ENCODE measurements at places on chromosomes 7 and 10.

DNA sequence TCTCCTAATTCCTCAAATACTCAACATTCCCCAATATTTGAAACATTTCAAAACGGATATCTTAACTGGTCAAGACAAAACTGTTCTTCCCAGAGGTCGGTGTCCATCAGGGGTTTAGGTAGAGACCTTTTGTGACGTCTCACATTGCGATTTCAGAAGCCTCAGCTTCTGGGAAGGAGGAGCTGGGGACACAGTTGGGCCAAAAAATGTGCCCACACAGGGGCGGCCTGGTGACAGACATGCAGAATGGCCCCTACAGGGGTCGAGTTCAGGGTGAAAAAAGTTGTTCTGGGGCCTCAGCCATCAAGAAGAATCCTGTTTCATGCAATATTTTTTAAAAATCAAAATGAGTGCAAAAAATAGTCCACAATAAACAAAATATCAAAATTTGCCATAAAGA is 108.7 kb upstream of the PFKP start:
- no peak for DNase-seq

DNA sequence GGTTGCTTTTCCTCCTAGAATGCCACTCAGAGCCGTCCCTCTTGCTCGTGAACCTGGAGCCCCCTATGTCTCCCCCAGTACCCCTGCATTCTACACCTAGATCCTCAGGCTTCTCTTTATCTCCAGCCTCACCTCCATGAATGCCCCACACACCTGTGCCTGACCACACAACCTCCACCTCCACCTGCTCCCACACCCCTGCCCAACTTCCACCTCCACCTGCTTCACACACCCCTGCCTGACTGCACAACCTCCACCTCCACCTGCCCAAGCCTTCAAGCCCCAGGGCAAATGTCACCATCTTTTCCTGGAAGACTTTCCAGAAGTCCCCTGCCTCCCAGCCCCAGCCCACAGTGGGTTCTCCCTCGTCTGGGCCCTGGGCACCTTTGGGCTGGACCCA is 6.9 kb upstream of the LFNG start:
- no peak for DNase-seq

DNA sequence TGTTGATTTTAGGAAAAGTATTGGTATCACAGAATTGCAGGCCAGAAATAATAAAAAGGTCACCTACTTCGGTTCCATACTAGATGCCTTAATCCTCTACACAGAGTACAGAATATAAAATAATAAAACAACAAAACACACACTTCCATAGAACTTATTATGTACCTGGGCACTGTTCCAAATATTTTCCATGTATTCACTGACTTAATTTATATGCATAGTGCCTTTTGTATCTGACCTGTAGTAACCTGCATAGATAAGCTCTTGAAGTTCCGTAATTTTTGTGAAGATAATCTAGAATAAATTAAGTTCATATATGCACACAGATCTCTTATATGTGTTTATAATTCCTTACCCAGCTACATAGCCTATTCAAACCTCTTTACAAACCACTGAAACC is 78.3 kb downstream of the RAPGEF5 start:
- DNase-seq = no peak

DNA sequence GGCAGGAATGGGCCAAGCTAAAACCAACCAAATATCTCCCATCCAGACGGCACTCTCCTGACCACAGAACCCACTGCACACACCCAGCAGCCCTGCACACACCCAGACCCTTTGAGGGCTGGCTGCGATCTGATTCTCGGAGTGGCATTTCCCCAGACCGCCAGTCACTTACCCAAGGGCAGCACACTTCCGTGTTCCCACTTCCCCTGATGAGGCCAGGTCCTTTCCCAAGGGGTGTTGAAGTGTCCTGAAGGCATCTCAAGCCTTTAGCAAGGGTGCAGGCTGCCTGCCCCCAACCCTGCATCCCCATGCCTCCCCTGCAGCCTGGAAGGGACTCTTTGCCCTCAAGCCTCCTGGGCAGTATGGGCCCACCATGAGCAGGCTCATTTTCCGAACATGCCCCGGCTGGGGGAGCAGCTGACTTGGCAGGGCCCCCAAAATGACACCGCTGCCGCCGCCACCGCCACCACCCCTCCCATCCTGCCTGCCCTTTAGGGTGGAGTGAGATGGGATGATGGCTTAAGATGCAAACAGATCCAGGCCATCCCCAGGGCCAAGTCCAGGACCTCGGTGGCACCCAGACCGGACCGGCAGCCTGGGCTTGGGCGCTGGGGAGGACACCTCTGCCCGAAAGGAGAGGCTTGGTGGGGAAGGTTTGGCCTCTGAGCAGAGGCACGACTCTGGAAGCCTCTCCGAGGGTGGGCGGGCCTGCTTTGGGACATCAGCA is 159.8 kb downstream of the NRF1 start:
- DNase-seq = no peak

GRCh38 chr7:13257661-13258060 is 570.2 kb downstream of the ARL4A start:
- no peak for DNase-seq

- DNase-seq = no peak
Observed at GRCh38 chr7:116772423-116772863, 89.9 kb upstream of the CAPZA2 start.

- no peak for DNase-seq
Observed at GRCh38 chr7:140059273-140060242, 3.2 kb downstream of the PARP12 start.

DNA sequence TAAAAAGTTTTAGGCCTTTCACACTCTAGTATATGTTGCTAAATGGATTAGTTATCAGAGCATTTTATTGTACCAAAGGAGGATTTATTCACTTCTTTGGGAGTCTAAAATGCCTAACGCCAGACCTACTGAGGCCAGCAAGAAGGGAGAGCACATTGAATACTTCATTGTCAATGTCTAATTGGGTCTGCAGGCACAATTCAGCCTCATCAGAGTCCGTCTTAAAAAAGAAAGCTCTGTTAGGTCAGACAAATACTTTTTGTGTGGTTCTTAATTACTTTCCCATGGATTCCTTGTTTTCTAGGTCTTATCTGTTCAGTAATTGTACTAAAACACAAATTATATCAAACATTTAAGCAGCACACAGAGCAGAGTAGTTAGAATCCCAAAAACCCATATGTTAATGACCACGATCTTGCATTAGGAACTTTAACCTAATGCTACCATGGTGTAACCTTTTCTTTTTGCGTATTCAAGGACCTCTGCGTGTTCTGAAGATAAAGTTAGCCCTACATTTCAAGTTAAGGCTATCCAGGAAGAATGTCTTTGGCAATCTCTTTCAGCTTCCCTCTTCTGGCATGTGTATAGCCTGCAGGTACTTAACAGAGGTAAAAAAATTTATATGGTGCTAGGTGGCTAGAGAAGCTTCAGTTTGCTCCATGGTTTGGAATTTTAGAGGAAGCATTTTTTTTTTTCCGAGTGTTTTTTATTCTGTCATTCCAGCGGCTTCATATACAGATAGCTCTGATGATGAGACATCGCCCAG is 45.7 kb upstream of the STRIP2 start:
- no peak for DNase-seq

All from breast epithelium (tissue), 4 donors.